ENCODE measurements at places on chromosomes 3 and 15.

- no peak for DNase-seq
Observed at GRCh38 chr3:113802795-113803455, 35.7 kb upstream of the GRAMD1C start.

DNA sequence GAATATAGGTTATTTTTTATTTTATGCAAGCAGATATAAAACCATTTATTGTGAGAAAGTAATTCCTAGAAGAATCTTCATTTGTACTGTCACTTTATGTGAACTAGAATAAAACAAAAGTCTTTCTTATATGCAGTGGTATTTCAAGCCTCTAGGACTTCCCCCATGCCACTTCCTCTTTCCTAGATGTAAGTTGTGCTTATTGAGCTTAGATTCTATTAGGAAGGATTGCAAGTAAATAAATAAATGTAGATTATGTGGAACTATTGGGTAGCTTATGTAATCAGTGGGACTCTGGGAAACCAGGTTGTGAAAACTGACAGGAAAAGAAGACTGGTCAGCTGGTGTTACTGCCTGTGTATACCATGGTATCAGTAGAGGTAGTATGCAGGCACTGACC lies 169.7 kb downstream of the RSRC1 start:
- DNase-seq, result no peak

DNA sequence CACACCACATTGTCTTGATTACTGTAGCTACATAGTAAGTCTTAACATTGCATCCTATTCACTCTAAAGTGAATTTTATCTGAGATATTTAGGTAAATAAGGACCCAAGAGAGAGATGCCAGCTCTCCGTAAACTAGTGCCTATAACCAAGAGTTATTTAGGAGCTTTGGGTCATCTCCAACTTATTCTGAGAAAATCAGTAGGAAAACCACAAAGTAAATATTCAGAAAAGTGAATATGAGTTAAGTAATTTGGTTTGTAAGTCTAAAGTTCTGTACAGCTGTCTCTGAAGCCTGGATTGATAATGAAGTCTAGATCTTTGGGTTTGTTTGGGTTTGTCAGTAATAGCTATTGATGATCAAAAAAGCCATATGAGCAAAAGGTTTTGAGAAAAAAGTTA lies 120.0 kb downstream of the FNDC3B start:
- DNase-seq, result no peak

DNA sequence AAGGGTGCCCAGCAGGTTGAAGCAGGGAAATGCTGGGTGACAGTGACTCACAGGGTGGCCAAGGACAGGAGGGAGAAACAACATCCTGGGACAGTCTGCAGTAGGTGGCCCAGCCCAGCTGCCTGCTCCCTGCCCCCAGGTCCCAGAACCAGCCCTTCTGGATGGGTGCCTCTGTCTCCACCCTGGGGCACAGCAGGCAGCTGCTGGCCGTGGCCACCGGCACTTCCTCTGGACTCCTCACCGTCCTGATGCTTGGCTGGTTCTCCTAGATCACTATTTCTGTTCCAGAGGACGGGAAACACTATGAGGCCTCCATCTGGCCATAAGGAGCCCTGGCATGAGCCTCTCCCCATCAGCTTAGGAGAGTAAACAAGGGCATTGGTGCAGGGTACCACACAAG lies 258.9 kb downstream of the XXYLT1 start:
- no peak for DNase-seq

DNA sequence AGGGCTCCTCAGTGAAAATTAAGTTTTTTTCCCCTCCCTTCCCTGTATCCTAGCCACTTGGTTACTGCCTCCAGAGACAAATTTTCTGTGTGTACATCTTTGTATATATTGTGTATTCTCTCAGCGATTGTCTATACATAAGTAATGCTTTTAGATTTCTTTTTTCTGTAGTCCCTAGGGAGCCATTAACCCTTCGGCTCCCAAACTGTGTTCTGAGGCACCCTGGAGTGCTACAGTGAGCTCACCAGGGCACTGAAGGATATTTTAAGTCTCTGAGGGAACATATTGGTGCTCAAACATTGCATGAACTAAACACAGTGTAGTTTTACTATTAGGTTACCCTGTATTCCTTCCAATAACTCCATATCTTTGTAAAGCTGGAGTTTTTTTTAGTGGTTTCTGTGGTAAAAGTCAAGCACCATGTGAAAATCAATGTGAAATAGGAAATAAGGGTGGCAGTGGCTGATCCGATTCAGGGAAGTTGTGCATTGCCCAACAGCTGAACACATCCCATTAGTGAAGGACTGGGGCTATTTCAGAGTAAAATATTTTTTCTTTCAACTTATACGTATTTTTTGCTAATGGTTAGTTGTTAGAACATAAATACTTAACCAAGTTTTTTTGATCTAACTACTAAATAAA lies 43.0 kb downstream of the USP13 start:
- DNase-seq, result no peak

GRCh38 chr15:100152463-100152862 lies 189.3 kb downstream of the ADAMTS17 start:
- no peak for DNase-seq

DNA sequence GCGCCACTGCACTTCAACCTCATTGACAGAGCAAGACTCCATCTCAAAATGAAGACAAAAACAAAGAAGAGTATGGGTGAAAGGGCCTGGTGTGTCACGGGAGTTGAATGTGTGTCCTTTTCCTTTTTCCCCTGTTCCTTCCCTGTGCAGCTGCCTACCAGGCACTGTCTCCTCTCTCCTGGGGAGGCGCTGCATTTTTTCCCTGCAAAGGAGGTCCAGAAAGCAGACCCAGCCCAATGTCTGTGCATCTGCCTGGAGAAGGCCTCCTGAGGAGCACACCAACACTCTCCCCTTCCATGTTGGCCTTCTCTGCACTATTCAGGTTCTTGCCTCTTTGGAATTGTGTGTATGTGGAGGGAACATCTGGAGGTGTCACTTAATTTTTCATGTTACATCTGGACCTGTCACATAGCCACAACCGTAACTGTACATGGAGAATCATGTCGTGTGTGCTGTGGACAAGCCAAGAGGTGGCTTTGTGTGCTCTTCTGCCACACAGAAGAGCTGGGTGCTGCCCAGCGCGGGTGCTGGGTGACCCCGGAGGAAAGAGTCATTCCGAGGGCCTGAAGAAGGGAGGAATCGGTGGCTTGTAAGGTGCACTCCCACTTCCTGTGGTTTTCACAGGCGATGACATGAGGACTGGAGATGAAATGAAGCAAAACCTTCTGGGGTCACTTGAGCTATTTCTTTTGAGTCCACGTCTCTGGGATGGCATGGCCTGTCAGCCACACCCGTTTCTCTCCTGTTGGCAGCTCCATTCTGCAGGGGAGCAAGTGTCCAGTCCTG lies 46.5 kb upstream of the CGNL1 start:
- DNase-seq, result no peak

- DNase-seq, result no peak
Observed at GRCh38 chr3:134060561-134061385, 31.0 kb upstream of the SLCO2A1 start.

DNA sequence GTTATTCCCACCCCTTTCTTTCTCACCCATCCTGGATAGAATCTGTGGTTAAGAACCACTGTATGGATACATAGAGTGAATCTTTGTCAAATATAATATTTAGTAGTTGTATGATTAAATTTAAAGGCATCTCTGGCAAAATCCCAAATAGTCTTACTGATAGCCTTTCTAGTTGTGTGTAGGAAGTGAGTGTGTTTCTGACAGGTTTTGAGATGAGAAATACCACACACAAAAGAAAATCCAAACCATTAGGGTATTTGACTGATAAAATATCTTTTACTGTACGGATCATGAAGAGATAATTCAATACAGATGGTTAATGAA lies 44.7 kb upstream of the PLCL2 start:
- DNase-seq, result no peak

DNA sequence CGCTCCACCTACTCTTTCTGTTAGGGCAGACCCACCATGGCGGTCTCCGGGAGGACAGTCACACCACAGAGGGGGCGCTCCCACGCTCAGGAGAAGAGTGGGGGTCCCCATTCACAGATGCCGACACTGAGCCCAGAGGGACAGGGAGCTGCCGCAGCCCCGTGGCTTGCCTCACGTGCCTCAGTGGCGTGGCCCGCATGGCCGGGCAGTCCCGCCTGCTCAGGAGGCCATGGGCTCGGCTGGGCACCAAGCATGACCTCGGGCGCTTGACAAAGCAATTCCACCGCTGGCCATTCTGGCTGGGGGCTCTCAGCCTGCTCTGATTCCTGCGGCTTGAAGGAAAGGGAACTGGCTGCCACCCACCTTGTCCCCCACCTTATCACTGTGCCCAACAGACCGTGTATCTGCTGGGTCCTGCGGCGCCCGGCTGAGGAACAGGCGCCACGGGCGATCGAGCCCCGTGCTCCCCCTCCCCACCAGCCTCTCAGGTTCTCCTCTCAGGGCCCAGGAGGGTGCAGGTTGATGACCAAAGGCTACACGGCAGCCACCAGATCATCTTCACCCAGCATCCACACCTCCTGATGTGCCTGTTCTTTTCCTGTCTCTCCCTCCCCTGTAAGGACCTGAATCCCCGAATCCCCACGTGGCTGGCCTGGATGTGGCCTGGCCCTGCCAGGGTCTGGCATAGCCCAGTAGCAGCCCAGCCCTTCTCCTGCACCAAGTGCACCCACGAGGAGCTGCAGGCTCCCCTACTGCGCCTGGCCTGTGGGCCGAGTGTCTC lies 20.7 kb downstream of the CYFIP1 start:
- no peak for DNase-seq

GRCh38 chr3:127902486-127902885 lies 12.5 kb upstream of the KBTBD12 start:
- DNase-seq, result no peak

GRCh38 chr3:150411976-150412375 lies 3.9 kb downstream of the TSC22D2 start:
- DNase-seq, result no peak

GRCh38 chr3:178054471-178054870 lies 481.8 kb upstream of the KCNMB2 start:
- DNase-seq, result no peak

- no peak for DNase-seq
Observed at GRCh38 chr3:177220136-177220974, 23.1 kb upstream of the TBL1XR1 start.

Data from activated T-cell treated with anti-CD3 and anti-CD28 coated beads, Interleukin-2, amount 50 U/mL, for 1 hour (primary cell).